Stimulated activated CD4-positive, alpha-beta T cell treated with anti-CD3 and anti-CD28 coated beads, Interleukin-2, amount 100 ng/mL, for 24 hours (primary cell): ENCODE measurements at places on chromosomes 5 and 9.

DNA sequence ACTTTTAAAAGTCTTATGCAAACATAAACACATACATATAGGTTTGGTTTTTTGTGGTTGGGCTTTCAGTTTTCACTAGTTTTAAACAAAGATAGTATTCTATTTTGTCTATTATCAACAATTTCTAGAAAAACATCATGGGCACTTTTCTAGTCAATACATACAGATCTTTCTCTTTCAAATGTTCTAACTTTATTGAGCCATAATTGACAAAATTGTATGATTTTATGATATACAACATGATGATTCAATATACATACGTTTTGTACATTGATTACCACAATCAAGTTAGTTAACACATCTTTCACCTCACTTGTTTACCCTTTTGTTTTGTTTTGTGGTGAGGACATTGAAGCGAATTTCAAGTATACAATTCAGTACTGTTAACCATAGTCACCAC, 265.9 kb downstream of the MCTP1 start:
- no peak for DNase-seq

DNA sequence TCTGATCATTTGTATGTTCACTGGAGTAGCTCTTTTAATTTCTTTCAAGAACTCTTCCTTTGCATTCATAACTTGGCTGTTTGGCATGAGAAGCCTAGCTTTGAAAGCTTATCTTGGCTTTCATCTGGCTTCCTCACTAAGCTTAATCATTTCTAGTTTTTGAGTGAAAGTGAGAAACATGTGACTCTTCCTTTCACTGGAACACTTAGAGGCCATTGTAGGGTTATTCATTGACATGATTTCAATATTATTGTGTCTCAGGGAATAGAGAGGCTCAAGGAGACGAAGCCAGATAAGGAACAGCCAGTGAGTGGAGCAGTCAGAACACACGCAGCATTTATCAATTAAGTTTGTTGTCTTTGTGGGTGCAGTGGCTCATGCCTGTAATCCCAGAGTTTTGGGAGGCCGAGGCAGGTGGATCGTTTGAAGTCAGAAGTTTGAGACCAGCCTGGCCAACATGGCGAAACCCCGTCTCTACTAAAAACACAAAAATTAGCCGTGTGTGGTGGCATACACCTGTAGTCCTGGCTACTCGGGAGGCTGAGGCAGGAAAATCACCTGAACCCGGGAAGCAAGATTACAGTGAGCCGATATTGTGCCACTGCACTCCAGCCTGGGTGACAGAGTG, 98.3 kb downstream of the UGCG start:
- DNase-seq: no peak

- DNase-seq: no peak
Measured at GRCh38 chr9:106383072-106383471, 479.9 kb upstream of the ZNF462 start.

GRCh38 chr5:132779961-132780360, 2.9 kb upstream of the SEPTIN8 start:
- no peak for DNase-seq

DNA sequence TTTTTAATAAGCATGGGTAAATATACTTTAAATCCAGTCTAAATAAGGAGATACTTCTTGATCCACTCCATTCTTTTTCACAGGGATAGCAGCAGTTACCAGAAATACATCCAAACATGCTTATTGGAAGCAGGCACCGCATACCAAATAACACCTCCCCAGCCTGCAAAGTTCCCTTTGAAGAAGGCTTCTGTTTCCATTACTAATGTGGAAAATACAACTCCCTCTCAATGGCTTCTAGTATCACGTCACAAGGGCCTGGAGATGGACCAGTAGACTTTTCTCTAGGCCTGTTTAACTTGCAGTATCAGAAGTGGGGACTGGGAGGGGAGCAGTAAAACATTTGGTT, 20.8 kb downstream of the TMEM245 start:
- no peak for DNase-seq

DNA sequence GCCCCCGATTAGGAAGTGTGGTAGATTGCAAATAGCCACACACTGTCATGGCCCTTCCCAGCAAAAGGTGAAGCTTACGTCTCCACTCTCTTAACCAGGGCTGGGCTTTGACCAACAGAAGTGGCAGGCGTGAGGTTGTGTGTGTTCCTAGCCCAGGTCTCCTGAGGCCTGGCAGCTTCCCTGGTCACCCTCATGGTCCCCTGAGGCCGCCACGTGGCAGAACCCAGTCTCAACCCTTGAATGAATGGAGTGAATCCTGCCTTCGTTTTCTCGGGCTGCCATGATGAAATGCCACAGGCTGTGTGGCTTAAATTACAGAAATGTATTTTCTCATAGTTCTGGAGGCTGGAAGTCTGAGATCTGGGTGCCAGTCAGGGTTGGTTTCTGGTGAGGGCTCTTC, 370.4 kb downstream of the IRX2 start:
- DNase-seq: no peak

DNA sequence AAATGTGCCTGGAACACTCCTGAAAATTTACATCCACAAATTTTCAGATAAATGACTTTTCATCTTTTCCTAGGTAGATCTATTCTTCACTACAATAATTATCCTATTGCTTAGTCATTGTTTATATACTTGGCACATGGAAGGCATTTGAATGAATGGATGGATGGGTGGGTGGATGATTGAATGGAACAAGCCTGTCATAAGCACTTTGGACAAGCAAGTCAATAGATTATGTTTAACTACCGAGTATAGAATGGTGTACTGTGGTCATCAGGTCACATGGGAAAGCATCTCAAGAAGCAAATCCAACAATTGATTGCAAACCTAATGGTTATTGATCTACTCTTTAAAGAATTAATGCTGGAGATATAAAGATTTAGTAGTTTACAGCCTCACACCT, 114.4 kb upstream of the DMRTA1 start:
- no peak for DNase-seq

DNA sequence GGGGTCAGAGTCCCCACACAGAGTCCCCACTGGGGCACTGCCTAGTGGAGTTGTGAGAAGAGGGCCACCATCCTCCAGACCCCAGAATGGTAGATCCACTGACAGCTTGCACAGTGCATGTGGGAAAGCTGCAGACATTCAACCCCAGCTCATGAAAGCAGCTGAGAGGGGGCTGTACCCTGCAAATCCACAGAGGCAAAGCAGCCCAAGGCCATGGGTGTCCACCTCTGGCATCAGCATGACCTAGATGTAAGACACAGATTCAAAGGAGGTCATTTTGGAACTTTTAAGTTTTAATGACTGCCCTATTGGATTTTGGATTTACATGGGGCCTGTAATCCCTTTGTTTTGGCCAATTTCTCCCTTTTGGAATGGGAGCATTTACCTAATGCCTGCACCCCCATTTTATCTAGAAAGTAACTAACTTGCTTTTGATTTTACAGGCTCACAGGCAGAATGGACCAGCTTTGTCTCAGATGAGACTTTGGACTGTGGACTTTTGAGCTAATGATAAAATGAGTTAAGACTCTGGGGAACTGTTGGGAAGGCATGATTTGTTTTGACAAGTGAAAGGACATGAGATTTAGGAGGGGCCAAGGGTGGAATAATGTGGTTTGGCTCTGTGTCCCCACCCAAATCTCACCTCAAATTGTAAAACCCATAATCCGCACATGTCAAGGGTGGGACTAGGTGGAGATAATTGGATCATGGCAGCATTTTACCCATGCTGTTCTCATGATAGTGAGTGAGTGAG, 56.3 kb upstream of the ITGA1 start:
- DNase-seq: no peak

- DNase-seq: peak; percentile 14
Measured at GRCh38 chr5:151208481-151208914, 15.4 kb downstream of the CCDC69 start.

DNA sequence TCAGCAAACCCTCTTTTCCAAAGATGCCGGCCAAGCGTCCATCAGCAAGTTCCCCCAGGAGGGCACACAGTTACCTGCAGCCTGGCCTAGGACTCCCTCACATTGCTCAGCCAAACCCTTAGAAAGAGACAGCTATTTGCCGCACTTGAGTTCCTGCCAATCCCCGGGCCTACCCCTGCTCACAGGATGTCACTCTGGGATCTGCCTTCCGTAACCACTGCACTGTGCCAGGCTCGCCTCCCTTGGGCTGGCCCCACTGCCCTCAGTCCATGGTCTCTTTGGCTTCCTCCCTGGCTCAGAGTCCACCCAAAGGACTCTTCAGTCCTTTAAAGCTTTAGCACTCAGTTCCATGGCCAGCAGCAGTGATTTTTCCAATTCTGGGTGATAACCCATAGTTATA, 128.3 kb downstream of the NSG2 start:
- DNase-seq: no peak
